ENCODE measurements at places on chromosomes 2 and 18.

DNA sequence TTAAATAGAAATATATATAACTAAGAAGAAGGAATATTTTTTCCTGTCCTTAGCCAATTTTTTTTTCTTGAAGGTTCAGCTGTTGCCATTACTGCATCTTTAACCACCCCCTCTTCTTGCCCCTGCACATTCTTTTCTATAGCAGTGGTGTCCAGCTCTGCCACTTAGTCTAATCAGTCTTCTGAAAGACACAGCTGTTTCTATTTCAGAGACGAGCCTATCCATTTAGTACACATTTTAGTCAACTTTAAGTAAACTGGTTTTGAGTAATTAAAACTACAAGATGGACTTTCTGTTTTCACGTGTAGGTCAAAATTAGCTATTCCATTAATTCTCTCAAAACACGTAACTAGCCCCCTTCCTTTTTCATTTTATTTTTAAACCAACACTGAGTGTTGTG, 21.0 kb downstream of the SPOPL start:
- peak; percentile 55 for DNase-seq

GRCh38 chr2:241931976-241932898, 62.7 kb downstream of the RTP5 start:
- DNase-seq, result no peak

GRCh38 chr2:45651415-45652089, at the start of gene PRKCE:
PRKCE (plus strand) TSS chr2:45651675.
- no peak for DNase-seq

GRCh38 chr2:98086491-98087446, at the start of gene VWA3B:
VWA3B (plus strand) TSS chr2:98087167; CDS start chr2:98093093, 5,926 bp downstream.
- DNase-seq, result peak; percentile 28

- no peak for DNase-seq
These were observed 94.8 kb upstream of the ZNF516 start for GRCh38 chr18:76589866-76590265.

GRCh38 chr2:232042911-232043574, 81.5 kb downstream of the DIS3L2 start:
- DNase-seq, result peak; percentile 34

- no peak for DNase-seq
These were observed 337.7 kb downstream of the ALK start for GRCh38 chr2:29583548-29584156.

DNA sequence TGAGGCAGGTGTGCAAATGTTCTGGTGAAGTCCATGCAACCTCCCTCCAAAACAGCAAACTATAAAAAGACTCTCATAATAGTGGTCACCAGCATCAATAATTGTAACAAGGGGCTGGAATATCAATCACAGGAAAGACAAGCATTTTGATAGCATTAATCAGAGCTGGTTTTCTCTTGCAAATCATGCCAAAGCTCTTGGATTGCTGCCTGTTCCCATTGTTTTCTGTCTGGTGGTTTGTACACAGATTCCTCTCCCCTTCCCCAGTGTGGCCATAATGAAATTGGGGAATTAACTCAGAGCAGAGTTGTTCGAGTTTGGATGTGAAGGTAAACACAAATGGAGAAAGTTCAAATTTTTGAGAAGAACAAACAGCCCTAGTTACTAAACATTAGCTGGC, 134.2 kb downstream of the CDCA7 start:
- no peak for DNase-seq

- no peak for DNase-seq
These were observed 28.6 kb downstream of the TEX44 start for GRCh38 chr2:231621051-231621879.

GRCh38 chr18:59172664-59173249, 33.1 kb downstream of the SEC11C start:
- DNase-seq, result no peak

GRCh38 chr2:140465301-140465700, 1665.5 kb downstream of the LRP1B start:
- DNase-seq, result no peak

- no peak for DNase-seq
These were observed 43.8 kb upstream of the ZNF516 start for GRCh38 chr18:76538846-76539245.

DNA sequence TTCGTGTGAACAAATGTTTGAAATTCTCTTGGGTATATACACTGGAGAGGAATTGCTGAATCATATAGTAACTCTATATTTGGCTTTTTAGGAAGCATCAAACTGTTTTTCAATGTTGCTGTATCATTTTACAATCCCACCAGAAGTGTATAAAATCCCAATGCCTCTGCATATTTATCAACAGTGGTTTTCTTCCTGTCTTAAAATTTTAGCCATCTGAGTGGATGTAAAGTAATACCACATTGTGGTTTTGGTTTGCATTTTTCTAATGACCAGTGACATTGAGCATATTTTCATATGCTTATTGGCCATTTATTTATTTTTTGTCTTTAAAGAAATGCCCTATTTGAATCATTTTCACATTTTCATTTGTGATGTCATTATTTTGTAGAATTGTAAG, 22.8 kb upstream of the LRP1B start:
- peak; percentile 3 for DNase-seq

GRCh38 chr2:166917415-166917814, 29.1 kb downstream of the XIRP2 start:
- DNase-seq, result no peak

GRCh38 chr2:20093263-20094141, 42.1 kb upstream of the LAPTM4A start:
- DNase-seq, result peak; percentile 80

DNA sequence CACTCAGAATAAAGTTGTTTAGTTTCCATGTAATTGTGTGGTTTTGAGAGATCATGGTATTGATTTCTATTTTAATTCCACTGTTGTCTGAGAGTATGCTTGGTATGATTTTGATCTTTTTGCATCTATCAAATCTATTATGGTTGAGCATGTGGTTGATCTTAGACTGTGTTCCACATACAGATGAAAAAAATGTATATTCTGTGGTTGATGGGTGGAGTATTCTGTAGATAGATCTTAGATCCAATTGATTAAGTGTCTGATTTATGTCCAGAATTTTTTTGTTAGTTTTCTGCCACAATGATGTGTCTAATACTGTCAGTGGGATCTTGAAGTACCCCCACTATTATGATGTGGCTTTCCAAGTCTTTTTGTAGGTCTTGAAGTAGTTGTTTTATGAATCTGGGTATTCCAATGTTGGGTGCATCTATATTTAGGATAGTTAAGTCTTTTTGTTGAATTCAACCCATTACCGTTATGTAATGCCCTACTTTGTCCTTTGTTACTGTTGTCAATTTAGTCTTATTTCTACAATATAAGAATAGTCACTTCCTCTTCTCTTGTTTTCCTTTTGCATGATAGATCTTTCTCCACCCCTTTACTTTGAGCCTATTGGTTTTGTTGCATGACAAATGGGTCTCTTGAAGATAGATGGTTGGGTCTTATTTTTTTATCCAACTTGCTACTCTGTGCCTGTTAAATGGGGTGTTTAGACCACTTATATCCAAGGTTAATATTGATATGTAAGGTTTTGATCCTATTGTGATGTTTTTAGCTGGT, 101.8 kb downstream of the TRABD2A start:
- DNase-seq, result no peak

GRCh38 chr2:219636144-219636915, 8.9 kb downstream of the SLC4A3 start:
- DNase-seq, result no peak

- DNase-seq, result peak; percentile 87
These were observed 36.4 kb upstream of the FOSL2 start for GRCh38 chr2:28356095-28356911.

GRCh38 chr2:107812006-107812405, 14.7 kb upstream of the RGPD4 start:
- no peak for DNase-seq

- DNase-seq, result no peak
These were observed 1053.7 kb upstream of the ZEB2 start for GRCh38 chr2:145573608-145574007.

DNA sequence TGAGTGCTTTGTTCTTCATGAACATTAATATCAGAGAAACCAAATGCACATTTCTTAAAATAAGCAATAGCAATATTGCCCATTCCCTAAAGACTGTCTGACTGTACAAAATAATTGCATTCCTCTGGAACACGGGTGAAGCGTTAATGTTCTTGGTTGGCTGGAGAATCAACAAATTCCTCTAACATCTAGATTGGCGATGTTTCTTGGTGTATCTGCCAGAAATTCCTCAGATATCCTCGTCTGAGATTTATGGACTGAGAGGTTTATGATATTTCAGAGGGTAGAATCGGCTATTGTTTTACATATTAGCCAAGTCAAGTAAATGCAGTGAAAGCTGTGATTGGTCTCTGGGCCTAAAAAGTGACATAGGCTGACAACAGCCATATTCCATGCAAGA, 27.1 kb upstream of the SPTBN1 start:
- DNase-seq, result no peak

DNA sequence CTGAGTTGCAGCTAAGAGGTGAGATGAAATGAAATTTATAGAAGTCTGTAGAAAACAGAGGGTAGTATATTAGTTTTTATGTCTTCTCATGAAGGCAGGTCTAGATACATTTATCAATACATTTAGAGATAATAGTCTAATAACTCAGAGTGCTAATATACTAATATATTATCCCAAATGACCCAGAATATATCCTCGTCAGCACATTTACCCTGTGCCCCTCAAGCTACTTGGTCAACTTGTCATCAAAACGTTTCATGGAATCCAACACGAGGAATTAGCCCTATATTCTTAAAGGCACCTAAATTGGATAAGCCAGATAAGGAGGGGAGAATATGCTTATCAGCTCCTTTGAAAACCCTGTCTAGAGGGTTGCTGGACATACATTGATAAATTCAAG, 415.1 kb upstream of the LRRTM1 start:
- no peak for DNase-seq

- peak; percentile 86 for DNase-seq
These were observed 250.2 kb downstream of the LPIN1 start for GRCh38 chr2:11996618-11997017.

DNA sequence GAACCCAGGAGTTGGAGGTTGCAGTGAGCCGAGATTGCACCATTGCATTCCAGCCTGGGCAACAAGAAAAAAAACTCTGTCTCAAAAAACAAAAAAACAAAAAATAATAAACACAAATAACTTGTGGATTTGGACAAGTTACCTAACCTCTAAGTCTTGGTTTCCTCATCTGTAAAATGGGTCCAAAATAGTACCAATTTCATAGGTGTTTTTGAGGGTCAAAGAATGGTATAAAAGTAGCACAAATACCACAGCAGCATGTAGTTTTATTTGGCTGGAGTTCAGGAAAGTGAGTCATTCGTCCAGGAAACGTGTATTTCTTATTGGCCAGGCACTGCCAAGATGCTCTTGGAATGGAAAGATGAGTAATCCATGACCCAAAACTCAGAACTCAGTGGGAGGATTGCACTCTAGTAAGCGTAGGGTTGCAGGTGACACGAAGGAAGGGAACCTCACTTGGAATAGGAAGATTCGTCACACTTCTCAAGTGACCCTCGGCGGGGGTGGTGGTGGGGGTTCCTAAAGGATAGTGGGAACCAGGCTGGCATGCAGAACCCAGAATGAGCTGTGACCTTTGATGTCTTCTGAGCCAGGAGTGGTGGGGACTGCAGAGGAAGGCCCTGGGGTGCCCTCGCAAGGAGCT, 24.4 kb downstream of the GRHL1 start:
- DNase-seq, result peak; percentile 95

DNA sequence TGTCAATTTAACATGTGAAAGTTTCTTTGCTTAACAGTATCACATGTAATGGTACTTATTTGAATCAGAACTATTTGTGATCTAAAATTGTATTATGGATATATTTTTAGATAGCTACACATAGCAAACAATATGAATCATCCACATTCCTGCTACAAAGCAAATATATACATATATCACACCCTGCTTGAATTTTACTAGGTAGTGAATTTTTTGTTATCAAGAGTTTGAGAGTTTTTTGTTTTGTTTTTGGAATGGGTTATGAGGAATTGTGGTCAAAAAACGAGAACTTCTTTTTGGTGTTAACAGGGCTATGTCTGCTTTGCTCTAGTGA, 635.7 kb downstream of the NRXN1 start:
- DNase-seq, result no peak

DNA sequence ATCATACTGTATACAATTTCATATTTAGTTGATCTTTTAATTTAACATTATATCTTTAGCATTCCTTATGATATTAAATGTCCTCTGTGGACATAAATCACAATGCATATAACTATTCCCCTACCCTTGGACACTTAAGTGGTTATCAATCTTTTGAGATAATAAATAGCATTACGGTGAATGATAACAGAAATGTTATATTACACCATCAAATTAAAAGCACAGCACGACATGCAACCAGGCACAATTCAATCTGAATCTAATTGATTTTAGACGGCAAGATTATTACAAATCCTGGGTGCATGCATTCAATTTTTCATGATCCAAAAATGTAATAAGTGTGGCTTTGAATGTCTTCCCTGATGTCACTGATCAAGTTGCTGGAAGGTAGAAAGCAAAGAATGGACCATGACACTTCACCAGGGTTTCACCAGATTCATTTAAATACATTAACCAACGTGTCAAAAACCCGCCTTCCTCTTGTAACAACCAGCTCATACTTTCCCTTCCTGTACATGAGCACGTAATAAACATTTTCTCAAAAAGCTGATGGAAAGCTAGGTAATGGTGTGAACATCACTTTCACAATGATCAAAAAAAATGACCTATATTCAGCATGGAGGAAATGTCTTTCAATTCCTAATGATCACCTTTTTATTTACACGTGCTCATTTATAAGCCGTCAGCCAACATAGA, 513.7 kb upstream of the ID2 start:
- no peak for DNase-seq

GRCh38 chr2:88320076-88320773, 132.3 kb downstream of the FOXI3 start:
- no peak for DNase-seq

GRCh38 chr18:63087421-63088230, 231.9 kb downstream of the BCL2 start:
- no peak for DNase-seq

DNA sequence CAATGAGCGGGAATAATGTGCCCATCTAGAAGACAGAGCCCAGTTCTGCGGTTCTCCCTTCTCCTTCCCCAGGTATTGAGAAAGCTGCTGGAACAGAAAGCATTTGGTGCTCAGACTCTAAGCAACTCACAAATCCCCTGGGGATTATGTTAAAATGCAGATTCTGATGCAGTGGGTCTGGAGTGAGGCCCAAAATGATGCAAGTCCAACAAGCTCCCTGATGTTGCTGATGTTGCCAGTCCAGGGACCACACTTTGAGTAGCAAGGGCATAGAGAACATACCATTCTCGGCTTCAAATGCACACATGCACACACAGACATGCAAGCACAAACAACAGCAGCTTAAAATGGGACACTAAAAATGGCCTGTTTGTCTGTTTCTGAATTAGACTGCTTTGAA, 274.8 kb upstream of the NCKAP5 start:
- peak; percentile 55 for DNase-seq

- no peak for DNase-seq
These were observed 101.4 kb downstream of the CPO start for GRCh38 chr2:207040696-207041095.

DNA sequence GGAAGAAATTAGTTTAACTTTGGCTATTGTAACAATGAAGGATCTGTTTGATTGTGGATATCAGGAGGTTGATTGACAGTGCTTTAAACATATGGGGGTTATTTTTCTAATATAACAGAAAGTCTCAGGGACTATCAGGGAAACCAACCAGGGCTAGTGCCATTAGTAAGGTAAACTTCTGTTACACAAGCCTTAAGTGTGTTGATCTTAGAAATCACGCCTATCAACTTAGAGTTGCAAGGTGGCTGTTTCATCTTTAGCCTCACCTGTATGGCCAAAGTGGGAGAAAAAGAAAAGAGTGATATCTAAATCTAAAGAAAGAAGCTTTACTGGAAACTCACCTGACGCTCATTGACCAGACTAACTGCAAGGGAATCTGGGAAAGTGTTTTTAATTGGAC, 62.1 kb downstream of the GLS start:
- no peak for DNase-seq
